Activated naive CD4-positive, alpha-beta T cell treated with anti-CD3 and anti-CD28 coated beads, Interleukin-2, amount 50 U/mL, for 72 hours (primary cell): ENCODE measurements at places on chromosomes 11 and 22.

DNA sequence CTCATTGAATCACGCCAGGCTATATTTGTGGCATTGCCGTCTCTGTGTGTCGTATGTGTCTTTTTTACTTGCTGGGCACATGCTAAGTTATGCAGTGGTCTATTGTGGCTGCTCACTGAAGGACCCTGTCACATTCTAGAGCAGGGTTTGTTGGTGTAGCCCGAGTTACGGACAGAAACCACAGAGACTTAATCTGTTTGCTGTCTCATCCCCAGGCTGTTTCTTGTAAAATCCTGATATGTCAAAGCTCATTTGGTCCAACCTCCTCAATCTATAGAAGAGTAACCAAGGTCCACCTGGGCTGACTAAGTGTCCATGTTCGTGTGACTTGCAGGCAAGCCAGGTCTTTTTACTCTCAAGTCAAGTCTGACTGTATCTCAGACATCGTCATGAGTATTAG is 5.0 kb downstream of the DPF2 start:
- no peak for DNase-seq

- no peak for DNase-seq
Observed at GRCh38 chr11:78277314-78277994, 88.7 kb downstream of the USP35 start.

GRCh38 chr11:6523253-6523652 is 26.2 kb downstream of the DNHD1 start:
- DNase-seq: no peak

GRCh38 chr11:72816404-72816990 is 2.3 kb downstream of the ATG16L2 start:
- DNase-seq: no peak

- no peak for DNase-seq
Observed at GRCh38 chr11:2085251-2086066, 53.7 kb downstream of the IGF2 start.

- no peak for DNase-seq
Observed at GRCh38 chr22:43543522-43544288, 131.9 kb downstream of the MPPED1 start.

GRCh38 chr22:38788021-38788816 is 5.7 kb downstream of the DNAL4 start:
- DNase-seq: no peak

- DNase-seq: no peak
Observed at GRCh38 chr11:120001178-120002090, 136.5 kb downstream of the TRIM29 start.

- no peak for DNase-seq
Observed at GRCh38 chr22:38215156-38216038, 13.6 kb downstream of the MAFF start.

GRCh38 chr11:64447831-64448598 is 89.1 kb downstream of the RPS6KA4 start:
- no peak for DNase-seq
